ENCODE measurements at places on chromosomes 1 and 21. TPM values are rescaled to one million over a fixed set of nuclear protein-coding genes. Genes with fewer than 3 reads are reported as not detected.

Gene SSR2
- 218 TPM for polyA plus RNA-seq

Gene MPL
- 0.22 TPM for polyA plus RNA-seq

Gene PPM1J
- 3.9 TPM for polyA plus RNA-seq

Gene ADAMTS1
- 16.8 TPM for polyA plus RNA-seq

Gene RPE65
- not detected for polyA plus RNA-seq

Gene PGLYRP4
- polyA plus RNA-seq = not detected

Gene GPR25
- not detected for polyA plus RNA-seq

Data from forelimb muscle (tissue), 1 donor.